ENCODE measurements at places on chromosomes 5 and 9. TPM values are rescaled to one million over a fixed set of nuclear protein-coding genes. Genes with fewer than 3 reads are reported as not detected.

C5orf52 gene
- total RNA-seq, result not detected

WDR38 gene
- total RNA-seq, result not detected

MTX3 gene
- 17.0 TPM for total RNA-seq

COL23A1 gene
- under 0.01 TPM for total RNA-seq

BARX1 gene
- total RNA-seq, result not detected

SLC22A4 gene
- total RNA-seq, result 1.1 TPM

NEUROG1 gene
- total RNA-seq, result not detected

LMAN2 gene
- total RNA-seq, result 332 TPM

CDHR2 gene
- total RNA-seq, result not detected

RPL12 gene
- total RNA-seq, result 996 TPM

EFCAB9 gene
- total RNA-seq, result not detected

TLX3 gene
- not detected for total RNA-seq

STC2 gene
- 120 TPM for total RNA-seq

ISOC1 gene
- 52.2 TPM for total RNA-seq

NOXA1 gene
- total RNA-seq, result 1.00 TPM

IL5 gene
- total RNA-seq, result not detected

DNAI1 gene
- total RNA-seq, result 0.12 TPM

KCNT1 gene
- total RNA-seq, result not detected

PCDHA3 gene
- under 0.01 TPM for total RNA-seq

PCDHGB3 gene
- 4.2 TPM for total RNA-seq

All from uterine smooth muscle cell (primary cell).